ENCODE measurements at places on chromosomes 12 and 14. TPM values are rescaled to one million over a fixed set of nuclear protein-coding genes. Genes with fewer than 3 reads are reported as not detected.
A peak's percentile ranks its signal among the peaks of the same experiment; 100 is the strongest.

DNA sequence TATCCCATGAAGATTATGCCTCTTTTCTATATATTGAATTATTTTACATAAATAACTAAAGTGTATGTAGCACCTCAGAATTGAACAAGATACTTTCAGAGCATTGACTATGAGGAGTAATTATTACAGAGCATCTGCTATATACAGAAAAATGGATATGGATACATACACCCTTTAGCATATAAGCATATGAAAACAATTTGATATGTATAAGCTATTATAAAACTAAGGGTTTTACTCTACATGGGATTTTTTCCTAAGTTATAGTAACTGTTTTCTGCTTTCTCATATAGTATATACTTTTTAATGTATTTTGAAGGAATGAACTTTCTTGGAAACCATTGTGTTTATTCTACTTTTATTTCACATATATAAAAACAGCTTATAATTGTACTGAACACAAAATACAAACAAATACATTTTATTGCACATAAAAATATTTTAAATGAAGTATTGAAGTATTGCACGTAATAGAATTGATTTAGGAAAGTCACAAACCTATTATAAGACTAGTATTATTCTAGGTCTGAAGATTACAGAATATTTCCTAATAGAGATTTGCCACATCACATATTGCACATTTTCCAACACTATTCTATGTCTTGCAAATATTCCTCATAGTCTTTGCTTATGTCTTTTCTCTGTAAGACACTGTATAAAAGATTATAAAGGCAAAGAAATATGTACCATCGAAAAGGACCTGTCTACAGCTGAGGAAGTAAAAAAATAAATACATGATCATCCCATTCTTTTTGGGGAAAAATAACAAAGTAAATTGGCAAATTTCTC, 8.4 kb downstream of the CD69 start:
- H3K36me3 ChIP-seq, result no peaks in the 10 kb centered on the region
- no peaks in the 10 kb centered on the region for H3K27me3 ChIP-seq
- DNase-seq, result no peak
- H3K27ac ChIP-seq, result no peak overlapping the region
- H3K4me1 ChIP-seq, result peaks cover 5% of the 10 kb centered on the region
- no peak overlapping the region for H3K4me3 ChIP-seq

- no peaks in the 10 kb centered on the region for H3K4me1 ChIP-seq
- no peaks in the 10 kb centered on the region for H3K36me3 ChIP-seq
- no peak for DNase-seq
- no peaks in the 10 kb centered on the region for H3K27me3 ChIP-seq
- no peak overlapping the region for H3K4me3 ChIP-seq
- no peak overlapping the region for H3K27ac ChIP-seq
Observed at GRCh38 chr14:57634335-57634734, 140.7 kb upstream of the CCDC198 start.

The NRDE2 gene
- total RNA-seq, result 7.9 TPM

DNA sequence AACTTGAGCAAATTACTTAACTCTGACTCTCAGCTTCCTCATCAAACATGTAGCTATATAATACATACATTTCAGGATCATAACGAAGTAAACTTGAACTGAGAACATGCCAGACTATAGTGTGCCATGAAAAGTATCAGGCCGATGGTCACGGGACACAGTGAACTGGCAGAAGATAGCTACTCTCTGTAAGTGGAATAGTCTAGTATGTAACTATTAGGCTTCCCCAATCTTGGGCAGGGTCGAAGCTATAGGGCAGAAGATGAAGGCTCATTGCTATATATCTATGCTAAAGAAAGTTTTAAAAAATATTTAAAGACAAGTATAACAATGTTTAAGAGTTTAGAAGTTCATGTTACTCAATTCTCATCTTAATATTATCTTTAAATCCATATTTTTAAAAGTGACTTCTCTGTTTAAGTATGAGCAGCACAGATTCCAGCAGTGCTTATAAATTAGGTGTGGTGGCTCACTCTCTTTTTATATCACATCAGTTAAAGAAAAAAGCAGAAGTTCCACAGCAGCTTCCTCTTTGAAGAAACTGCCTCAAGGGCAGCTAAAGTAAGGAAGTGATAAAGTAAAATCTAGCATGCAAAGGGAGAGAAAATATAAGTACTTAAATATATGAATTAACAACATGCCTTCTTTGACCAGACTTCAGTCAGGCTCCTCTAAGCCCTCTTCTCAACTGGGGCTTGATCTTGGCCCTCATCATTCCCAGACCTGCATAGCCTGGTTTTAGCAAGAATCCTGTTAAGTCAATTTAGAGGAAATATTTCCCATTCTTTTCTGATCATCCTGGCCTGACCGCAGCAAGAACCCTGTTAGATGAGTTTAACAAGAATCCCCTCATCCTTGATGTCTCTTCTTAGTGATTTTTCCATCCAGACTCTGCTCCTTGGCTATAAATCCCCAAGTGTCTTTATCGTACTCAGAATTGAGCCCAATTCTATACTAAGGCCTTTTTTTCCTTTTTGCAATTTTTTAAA, 8.4 kb upstream of the GLIPR1 start:
- no peaks in the 10 kb centered on the region for H3K27me3 ChIP-seq
- H3K27ac ChIP-seq, result no peak overlapping the region
- H3K4me3 ChIP-seq, result no peak overlapping the region
- no peaks in the 10 kb centered on the region for H3K4me1 ChIP-seq
- H3K36me3 ChIP-seq, result no peaks in the 10 kb centered on the region
- no peak for DNase-seq

GRCh38 chr14:92599811-92600210, 86.2 kb downstream of the RIN3 start:
- DNase-seq, result no peak
- H3K4me1 ChIP-seq, result peaks cover 43% of the 10 kb centered on the region
- H3K36me3 ChIP-seq, result no peaks in the 10 kb centered on the region
- H3K27ac ChIP-seq, result peak overlapping the region; percentile 72
- no peaks in the 10 kb centered on the region for H3K27me3 ChIP-seq
- no peak overlapping the region for H3K4me3 ChIP-seq

GRCh38 chr12:110809149-110809548, 37.6 kb upstream of the CCDC63 start:
- H3K4me3 ChIP-seq, result no peak overlapping the region
- no peaks in the 10 kb centered on the region for H3K27me3 ChIP-seq
- no peaks in the 10 kb centered on the region for H3K4me1 ChIP-seq
- H3K27ac ChIP-seq, result no peak overlapping the region
- H3K36me3 ChIP-seq, result no peaks in the 10 kb centered on the region
